Psoas muscle (tissue), 8 donors: ENCODE measurements at places on chromosomes 13 and 19.

DNA sequence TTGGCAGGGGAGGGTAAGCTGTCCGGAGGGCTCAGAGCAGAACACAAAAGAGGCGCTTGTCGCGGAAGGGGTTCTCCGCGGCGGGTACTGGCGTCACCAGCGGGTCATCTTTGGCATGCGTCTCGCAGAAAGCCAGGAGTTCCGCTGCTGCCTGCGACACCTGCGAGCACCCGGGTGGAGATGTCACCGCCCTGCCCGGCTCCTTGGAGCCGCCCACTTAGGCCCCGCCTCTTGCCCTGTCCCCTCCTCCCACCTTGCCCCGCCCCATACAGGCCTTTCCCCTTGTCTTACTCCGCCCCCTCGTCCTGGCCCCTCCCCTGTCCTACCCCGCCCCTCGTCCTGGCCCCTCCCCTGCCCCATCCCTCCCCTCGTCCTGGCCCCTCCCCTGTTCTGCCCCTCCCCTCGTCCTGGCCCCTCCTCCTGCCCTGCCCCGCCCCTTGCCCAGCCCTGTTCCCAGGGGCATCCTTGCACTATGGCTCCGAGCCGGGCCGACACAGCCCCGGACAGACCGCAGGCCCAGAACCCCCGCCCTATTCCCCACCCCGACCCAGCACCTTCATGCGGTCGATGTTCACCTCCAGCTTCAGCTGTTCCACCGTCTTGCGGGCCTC, 1.9 kb downstream of the GNG8 start:
- peak; percentile 81 for DNase-seq

DNA sequence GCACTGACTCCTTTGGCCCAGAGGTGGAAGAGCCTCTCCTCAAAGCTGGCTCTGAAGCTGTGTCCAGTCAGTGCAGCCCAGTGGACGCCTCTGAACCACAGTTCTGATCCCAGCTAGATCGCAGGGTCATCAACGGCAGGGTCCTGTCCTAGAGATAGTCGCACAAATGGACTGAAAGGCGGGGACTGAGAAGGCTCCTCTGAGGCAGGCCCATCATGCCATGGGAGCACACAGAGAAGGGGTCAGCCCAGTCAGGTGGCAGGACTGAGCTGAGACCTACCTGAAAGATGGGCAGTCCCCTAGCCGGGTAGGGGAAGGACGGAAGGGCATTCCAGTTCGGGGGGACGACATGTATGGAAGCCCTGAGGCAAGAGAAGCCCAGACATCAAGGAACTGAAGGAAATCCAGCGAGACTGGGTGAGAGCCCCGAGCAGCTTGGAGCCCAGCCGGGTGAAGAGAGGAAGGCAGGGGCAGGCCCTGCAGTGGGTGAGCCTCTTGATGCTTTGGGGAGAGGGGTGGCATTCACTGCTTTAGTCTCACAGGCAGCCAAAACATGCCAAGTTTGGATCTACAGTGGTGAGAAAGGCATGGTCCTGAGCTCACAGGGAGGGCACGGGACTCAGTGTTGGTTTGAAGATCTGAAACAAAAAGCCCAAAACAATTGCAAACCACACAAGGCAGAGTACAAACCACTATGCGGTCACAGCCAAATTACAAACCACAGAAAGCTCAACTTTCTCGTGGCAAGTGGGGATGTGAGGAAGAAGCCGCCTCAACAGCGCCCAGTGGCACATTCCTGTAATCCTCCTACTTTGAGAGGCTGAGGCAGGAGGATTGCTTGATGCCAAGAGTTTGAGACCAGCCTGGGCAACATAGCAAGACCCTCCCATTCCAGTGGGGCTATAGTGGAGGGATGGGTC, 10.0 kb downstream of the CALM3 start:
- no peak for DNase-seq

GRCh38 chr13:48804821-48805601, 151.3 kb downstream of the CYSLTR2 start:
- DNase-seq, result no peak

GRCh38 chr19:19624032-19624570, 3.9 kb downstream of the LPAR2 start:
- DNase-seq, result no peak

GRCh38 chr13:98278068-98278724, 101.1 kb upstream of the RNF113B start:
- no peak for DNase-seq

DNA sequence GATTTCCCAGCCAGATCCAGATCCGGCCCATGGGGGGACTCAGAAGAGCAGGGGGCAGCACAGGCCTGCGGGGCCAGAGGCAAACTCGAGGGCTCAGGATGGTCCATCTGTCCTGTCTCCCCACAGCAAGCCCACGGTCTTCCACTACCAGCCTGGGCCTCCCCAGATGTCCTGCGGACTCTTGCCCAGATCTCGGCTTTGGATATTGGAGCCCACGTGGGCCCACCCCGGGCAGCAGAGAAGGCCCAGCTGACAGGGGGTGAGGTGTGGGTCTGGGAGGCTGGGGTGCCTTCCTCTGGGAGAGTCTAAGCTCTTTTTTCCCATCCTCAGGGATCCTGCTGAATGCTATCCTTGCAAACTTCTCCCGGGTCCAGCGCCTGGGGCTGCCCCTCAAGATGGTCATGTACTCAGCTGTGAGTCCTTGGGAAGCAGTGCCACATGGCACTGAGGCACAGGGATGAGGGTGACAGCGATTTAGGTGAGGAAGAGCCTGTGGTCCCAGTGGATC, 3.4 kb downstream of the ACP4 start:
- DNase-seq, result no peak

- no peak for DNase-seq
Measured at GRCh38 chr13:51246025-51246417, 23.8 kb downstream of the FAM124A start.

DNA sequence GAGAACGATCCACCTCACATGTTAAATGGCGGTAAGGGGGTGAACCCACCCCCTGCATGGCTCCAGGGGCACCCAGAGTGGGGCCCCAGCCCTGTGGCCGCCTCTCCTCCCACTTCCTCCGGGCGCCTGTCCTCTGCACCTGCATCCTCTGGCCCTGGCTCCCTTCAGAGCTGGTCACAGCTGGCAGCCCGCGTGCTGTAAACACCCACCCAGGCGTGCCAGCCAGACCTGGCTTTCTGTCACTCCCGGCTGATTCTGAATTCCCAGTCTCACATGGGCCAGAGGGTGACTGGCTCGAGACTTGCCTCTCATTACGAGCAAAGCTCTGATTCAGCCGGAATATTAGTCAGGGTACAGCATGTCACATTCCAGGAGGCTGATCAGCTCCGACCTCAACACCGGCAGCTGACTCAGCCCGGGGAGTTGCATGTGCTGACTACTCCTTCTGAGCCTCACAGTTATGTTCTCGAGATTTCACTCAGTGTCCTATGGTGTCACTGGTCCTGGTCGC, 75.1 kb downstream of the GNG7 start:
- peak; percentile 87 for DNase-seq

DNA sequence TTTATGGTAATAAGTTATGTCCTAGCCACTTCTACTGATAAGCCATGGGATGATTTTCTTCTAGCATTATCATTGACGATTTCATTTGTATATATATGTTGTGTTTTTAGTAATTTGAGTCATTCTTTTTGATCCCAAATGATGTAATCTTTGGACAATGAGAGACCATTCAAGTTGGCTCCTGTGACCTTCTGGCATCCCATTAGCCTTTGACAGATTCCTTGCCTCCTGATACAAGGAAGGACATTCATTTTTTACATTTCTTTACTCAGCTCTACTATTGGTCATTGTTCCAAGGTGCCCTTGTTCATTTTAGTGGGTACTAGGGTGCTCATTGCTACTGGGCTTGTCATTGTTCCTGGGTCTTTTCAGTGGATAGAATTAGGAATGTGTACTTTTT, 35.3 kb upstream of the MYCBP2 start:
- no peak for DNase-seq

GRCh38 chr19:31497709-31498108, 148.5 kb upstream of the TSHZ3 start:
- DNase-seq, result no peak

- no peak for DNase-seq
Measured at GRCh38 chr13:94716016-94716415, 3.7 kb upstream of the SOX21 start.

- DNase-seq, result peak; percentile 91
Measured at GRCh38 chr19:12782424-12783290, 7.3 kb upstream of the HOOK2 start.

GRCh38 chr13:109983447-109983846, 197.1 kb upstream of the IRS2 start:
- DNase-seq, result no peak

GRCh38 chr19:54373781-54374631, 9.3 kb upstream of the LAIR1 start:
- no peak for DNase-seq

DNA sequence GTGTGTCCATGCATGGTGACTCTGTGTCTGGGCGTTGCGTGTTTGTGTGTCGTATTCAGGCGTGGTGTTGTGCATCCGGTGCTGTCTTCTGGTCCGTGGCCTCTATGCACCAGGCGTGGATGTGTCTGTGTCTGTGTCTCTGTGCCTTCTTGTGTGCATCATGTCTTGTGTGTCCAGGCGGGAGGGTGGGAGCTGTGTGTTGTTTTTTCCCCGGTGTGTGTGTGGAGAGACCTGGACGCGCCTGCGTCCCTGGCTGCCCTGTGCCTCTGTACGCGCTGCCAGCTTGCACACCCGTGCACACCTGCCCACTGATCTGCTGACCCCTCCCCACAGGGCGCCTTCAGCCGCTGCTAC, 1.1 kb downstream of the PLK5 start:
- no peak for DNase-seq

- DNase-seq, result no peak
Measured at GRCh38 chr13:111337206-111337605, 16.8 kb downstream of the TEX29 start.

- DNase-seq, result peak; percentile 100
Measured at GRCh38 chr19:10835754-10836478, at the start of gene TMED1. TMED1 (minus strand) TSS chr19:10836212; CDS start chr19:10836191, 21 bp downstream.

- DNase-seq, result no peak
Measured at GRCh38 chr19:35332817-35333216, 3.8 kb downstream of the CD22 start.

DNA sequence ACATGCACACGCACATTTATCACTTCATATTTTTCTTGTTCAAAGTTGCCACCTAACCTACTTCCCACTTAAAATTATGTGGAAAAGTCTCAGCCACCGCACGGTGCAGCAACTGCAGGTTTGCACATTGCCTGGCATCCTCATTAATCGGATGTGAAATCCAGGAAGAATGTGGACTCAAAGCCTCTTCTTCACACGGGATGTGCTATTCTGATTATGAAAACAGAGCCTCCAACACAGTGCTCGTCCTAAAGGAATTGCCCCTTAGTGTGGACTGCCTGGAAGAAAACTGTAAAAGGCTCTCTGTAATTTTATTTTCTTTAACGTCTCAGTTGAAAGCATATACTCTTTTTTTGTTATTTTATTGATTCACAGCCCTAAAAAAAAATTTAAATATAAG, 1303.5 kb downstream of the EFNB2 start:
- no peak for DNase-seq

DNA sequence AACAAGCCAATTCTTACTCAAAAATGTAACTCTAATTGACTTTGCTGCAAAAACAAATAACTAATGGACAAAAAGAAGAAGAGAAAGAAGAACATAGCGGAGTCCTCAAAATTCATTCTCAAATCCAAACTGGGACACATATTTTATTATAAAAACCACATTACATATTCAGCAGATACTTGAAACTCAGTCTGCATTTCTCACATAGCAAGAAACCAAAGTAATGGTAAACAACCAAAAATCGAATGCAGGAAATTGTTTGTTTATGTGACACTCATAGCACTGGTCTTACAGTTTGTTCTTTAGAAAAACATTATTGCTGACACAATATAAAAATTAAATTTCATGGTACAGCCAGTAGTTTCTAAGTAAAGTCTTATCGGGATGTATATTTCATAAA, 789.8 kb downstream of the SLITRK6 start:
- DNase-seq, result no peak

DNA sequence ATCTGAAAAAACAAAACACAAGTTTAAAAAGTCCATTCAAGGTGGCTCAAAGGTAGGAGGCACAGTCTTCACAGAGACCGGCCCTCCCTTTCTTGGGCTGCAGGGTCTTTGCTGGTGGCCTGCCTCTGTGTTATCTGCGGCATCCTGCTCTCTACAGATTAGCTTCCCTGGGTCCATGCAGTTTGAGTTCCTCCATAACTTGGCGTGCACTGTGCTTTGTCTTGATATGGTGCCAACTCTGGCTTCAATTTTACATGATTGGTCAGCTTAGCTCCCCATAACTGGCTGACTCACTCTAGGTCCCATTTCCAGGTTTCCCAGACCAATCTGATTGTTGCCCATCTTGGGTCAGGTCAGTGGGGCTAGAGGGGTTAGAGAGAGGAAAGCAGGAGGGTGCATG, 41.8 kb downstream of the TPT1 start:
- DNase-seq, result no peak

- no peak for DNase-seq
Measured at GRCh38 chr19:13037161-13037560, 41.9 kb downstream of the NFIX start.

DNA sequence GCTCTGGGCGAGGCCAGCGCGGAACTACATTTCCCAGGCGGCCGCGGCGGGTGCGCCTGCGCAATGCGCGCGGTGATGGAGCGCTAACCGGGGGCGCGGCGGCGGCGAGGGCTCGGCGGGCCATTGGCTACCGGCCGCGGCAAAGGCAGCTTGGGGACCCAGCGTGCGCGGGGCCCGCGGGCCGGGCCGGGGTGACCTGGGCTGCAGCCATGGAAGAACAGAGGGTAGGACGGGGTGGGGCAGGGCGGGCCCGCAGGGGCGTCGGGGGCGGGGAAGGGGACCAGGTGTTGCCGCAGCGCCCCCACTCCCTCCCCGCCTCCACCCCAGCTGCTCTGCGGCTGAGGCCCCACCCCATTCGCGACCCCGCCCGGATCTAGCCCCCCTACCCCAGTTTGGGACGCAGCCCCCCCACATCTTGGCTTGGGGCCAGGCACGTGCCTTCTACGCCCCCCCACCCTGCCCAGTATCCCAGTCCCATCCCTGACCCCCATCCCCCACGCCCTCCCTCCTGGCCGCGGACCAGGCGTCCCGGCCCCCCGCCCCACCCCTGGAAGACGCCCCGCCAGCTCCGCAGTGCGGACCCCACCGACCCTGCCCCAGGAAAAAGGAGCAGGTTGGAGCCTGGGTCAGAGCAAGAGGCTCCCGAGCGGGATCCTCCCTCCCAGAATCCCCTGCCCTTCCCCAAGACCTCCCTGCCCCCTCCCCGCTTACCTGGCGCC, at the start of gene FSD1:
Gene FSD1, plus strand, starts transcription at position 61 of the 719 bp plus-strand sequence. Its CDS starts 149 bp downstream, at position 210.
- DNase-seq, result no peak

GRCh38 chr13:69300131-69300530, 807.5 kb upstream of the ATXN8OS start:
- no peak for DNase-seq

GRCh38 chr19:13056052-13056660, 46.5 kb downstream of the LYL1 start:
- DNase-seq, result no peak

DNA sequence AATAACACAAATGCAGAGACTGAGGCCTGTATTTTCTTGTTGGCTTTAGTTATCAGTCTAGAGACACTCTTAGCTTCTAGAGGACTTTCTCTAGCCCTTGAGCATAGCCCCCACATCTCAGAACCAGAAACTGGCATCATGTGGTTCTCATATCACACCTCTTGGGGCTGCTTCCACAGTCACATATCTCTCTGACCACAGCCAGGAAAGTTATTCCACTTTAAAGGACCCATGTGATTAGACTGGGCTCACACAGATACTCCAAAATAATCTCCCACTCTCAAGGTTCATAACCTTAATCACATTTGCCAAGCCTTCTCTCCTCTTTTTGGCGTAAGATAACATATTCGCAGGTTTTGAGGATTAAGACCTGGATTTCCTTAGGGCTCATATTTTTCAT, 846.9 kb upstream of the MIR17HG start:
- DNase-seq, result no peak

- DNase-seq, result no peak
Measured at GRCh38 chr13:48653472-48653939, at the start of gene CYSLTR2. CYSLTR2 (plus strand) TSS chr13:48653929; CDS start chr13:48706818, 52,889 bp downstream.

- DNase-seq, result no peak
Measured at GRCh38 chr13:91882918-91883317, 484.5 kb downstream of the GPC5 start.
